Astrocyte (in vitro differentiated cells and primary cell): ENCODE measurements at places on chromosomes 7 and 10. TPM values are rescaled to one million over a fixed set of nuclear protein-coding genes. Genes with fewer than 3 reads are reported as not detected.
A peak's percentile ranks its signal among the peaks of the same experiment; 100 is the strongest.

Gene C10orf143
- total RNA-seq, result 0.73 and 0.82 TPM in 2 replicates

Gene PAPOLB
- not detected in 2 replicates for total RNA-seq

Gene IQCE
- total RNA-seq, result 13.1 and 13.8 TPM in 2 replicates

Gene LHFPL3
- total RNA-seq, result not detected in 2 replicates

DNA sequence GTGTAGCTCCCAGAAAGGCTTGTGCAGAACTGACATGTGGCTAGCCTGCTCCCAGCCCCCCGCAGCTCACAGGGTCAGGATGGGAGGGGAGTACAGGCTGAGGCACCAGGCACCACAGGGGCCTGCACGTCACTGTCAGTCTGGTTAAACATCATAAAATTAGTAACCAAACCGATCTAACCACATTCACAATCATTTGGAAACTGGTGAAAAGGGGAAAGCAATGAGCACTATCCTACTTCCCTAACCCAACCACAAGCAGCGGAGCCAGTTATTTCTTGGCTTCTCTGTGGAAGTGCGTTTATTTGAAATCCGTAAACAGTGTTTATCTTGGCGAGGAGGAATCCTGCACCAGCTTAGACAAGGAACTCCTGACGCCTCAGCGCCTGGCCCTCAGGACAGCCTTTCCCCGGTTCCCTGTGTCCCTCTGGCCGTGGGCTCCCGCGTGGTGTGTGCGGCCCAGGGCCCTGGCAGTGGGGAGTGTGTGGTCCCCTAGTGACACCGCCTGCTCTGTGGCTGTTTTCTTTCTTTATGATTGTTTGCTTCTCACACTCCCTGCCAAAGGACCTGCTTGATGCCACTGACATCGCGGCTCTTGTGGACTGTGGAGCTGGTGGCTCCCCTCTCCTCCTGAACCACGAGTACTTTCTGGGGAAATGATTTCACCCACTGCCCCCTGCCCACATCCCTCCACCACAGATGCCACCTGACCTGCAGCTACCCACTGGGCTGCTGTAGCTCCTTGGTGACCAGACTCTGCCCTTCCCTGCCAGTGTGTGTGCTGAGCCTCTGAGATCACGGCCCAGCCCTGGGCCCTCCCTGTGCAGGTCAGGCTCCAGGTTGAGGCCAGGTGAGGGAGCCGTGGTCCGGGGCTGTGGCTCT lies 38.0 kb downstream of the INPP5A start:
- H3K27me3 ChIP-seq, result no peaks in the 10 kb centered on the region
- peaks cover 44% of the 10 kb centered on the region for H3K4me1 ChIP-seq
- H3K4me3 ChIP-seq, result no peak overlapping the region
- H3K27ac ChIP-seq, result peak overlapping the region; percentile 56
- H3K36me3 ChIP-seq, result no peaks in the 10 kb centered on the region
- peak; percentile 95 for DNase-seq

DNA sequence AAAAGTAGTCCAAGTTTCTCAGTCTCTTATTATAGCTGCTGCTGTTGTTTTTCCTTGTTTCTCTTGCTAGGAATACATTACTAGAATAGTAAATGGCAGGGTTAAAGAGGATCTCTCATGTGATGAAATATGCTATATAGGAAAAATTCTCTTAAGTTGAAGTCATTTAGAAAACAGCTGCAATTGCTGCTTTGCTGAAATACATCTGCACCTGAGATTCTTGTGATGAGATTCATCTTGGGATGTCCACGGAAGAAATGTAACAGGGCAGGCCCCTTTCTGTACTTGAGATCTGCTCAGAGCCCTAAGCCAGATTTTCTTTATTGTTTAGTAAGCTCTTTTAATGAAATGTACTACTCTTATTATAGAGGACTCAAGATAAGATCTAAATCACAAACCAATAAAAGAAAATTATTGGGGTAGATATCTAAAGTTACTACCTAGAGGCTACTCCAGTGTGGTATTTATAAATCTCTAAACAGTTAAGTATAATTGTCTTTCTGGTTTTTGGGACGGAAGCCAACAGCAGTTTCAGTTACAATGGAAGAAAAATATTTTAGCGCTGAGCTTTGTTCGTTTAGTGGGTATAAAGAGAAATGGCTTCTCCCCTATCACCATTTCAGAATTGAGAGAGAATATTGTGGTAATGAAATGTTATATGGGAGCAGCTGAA lies 701.5 kb downstream of the KCNMA1 start:
- H3K4me1 ChIP-seq, result no peaks in the 10 kb centered on the region
- H3K4me3 ChIP-seq, result no peak overlapping the region
- peaks cover 3% of the 10 kb centered on the region for H3K36me3 ChIP-seq
- no peak overlapping the region for H3K27ac ChIP-seq

- H3K36me3 ChIP-seq, result no peaks in the 10 kb centered on the region
- no peaks in the 10 kb centered on the region for H3K27me3 ChIP-seq
- DNase-seq, result no peak
- H3K27ac ChIP-seq, result no peak overlapping the region
- H3K4me3 ChIP-seq, result no peak overlapping the region
These were observed 188.3 kb downstream of the DGKB start for GRCh38 chr7:14714161-14714728.
